ENCODE measurements at places on chromosomes 7 and 10. TPM values are rescaled to one million over a fixed set of nuclear protein-coding genes. Genes with fewer than 3 reads are reported as not detected.

Gene TRIM74
- total RNA-seq: not detected

GRCh38 chr10:10128387-10128786 is 889.3 kb upstream of the CELF2 start:
- DNase-seq: no peak

DNA sequence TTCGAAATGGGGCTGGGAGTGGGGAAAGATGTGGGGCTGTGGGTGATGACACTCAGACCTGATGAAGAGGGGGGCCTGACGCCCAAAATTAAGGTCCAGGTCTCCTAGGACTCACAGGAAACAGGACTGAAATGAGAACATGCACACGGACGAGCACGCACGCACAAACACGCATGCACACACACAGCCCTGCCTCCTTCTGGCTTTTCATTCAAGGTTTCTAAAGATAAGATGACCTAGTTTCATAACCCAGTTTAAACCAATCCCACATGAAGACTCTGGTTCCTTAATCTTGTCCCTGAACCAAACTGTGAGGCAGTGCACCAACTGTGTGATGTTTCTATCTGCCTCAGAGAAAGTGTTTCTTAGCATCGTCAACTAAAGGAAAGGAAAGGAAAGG is 162.0 kb downstream of the DGKI start:
- DNase-seq: peak; percentile 16

- DNase-seq: no peak
These were observed 108.9 kb downstream of the IPMK start for GRCh38 chr10:58158806-58159205.

GRCh38 chr7:24283897-24284698 is at the start of gene NPY:
TSS of gene NPY (plus strand) at chr7:24284190. CDS start at chr7:24285241, 1,051 bp downstream.
- DNase-seq: no peak

- DNase-seq: no peak
These were observed 96.4 kb downstream of the SLIT1 start for GRCh38 chr10:97089209-97089870.

Measured in left ventricle myocardium inferior (tissue), 1 donor.